ENCODE measurements at places on chromosomes 12 and 14. TPM values are rescaled to one million over a fixed set of nuclear protein-coding genes. Genes with fewer than 3 reads are reported as not detected.

DNA sequence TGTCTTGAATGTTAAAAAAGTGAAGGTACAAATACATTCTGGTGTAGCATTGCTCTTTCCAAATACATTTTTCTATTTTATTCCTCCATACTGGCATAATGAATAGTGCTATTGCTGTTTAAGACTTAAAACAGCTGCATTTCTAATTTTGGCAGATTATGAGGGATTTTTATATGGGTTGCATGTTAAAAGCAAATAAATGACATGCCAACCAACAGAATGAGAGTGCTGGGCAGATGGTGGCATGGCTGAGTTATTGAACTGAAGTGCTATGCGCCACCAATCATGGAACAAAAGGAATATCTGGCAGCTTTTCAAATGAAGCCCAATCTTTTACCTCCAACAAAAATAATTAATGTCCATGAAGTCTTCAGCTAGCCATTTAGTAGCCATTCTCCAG is 215.0 kb downstream of the PRKD1 start:
- no peak for DNase-seq

DNA sequence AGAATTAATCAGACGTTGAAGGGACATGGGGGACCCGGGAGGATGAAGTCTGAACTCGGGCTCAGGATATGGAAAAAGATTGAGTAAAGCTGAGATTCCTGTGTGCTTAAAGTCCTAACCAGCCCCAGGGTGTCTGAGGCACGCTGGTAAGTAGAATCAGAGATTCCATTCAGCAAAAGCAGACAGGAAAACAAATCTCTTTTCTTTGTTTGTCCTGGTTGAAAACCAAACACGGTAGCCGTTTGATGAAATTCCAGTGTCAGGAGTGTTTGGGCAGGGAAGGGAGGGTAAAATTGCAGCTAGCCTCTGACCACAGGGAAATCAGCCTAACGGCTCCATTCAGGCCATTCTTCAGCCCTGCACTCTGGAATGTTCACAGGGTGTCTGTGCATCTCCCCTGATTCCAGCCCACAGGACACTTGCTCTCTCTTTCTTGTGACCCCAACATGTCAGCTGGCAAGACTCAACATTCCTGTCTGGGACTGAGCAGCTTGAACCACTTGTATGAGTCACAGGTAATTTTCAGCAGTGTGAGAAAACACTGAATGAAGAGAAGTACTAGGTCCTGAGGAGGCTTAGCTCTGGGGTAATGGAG is 31.0 kb downstream of the NINJ2 start:
- DNase-seq = no peak

DNA sequence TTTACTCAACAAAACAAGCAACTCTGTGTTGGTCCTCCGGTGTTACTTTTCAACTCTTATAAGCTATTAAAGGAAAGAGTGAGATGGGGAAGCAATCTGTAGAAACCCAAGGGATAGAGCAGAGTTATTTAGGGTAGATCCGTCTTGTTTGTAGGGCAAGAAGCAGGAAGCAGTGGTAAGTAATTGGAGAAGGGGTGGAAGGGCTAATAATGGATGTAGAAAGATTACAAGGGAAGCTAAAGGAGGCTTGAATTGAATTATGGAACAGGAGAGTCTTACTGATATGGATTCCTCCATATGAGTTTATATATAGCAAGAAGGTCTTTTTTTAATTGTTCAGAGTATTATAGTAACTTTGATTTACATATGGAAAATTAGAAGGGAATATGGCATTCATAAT is 72.7 kb downstream of the MNAT1 start:
- no peak for DNase-seq

DNA sequence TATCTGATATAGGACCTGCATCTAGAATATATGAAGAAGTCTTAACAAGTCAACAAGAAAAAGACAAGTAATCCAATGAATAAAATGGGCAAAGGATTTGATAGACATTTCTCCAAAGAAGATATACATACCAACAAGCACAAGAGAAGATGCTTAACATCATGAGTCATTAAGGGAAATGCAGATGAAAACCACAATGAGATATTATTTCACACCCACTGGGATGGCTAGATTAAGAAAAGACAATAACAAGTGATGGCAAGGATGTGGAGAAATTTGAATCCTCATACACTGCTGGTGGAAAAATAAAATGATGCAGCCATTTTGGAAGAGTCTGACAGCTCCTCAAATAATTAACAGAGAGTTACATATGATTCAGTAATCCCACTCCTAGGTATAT is 502.6 kb downstream of the FUT8 start:
- no peak for DNase-seq

- peak; percentile 67 for DNase-seq
Measured at GRCh38 chr12:123120452-123121166, 30.3 kb downstream of the PITPNM2 start.

DNA sequence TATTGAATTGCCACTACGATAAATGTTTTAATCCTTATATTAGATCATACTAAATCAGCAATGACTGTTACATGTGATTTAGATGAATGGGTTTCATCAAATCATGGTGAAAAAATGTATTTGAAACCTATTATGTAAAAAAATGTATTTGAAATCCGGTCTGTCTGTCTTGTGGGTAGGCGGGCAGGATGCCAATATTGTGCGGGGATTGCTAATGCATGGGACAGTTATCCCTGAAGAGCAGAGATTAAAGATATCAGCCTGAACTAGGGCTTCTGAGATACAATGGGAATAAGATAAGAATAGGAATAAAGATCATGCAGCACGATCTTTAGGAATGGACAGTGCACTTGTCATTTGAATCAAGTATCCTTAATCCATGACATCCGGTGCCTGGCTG is 134.0 kb downstream of the PRKCH start:
- no peak for DNase-seq

DNA sequence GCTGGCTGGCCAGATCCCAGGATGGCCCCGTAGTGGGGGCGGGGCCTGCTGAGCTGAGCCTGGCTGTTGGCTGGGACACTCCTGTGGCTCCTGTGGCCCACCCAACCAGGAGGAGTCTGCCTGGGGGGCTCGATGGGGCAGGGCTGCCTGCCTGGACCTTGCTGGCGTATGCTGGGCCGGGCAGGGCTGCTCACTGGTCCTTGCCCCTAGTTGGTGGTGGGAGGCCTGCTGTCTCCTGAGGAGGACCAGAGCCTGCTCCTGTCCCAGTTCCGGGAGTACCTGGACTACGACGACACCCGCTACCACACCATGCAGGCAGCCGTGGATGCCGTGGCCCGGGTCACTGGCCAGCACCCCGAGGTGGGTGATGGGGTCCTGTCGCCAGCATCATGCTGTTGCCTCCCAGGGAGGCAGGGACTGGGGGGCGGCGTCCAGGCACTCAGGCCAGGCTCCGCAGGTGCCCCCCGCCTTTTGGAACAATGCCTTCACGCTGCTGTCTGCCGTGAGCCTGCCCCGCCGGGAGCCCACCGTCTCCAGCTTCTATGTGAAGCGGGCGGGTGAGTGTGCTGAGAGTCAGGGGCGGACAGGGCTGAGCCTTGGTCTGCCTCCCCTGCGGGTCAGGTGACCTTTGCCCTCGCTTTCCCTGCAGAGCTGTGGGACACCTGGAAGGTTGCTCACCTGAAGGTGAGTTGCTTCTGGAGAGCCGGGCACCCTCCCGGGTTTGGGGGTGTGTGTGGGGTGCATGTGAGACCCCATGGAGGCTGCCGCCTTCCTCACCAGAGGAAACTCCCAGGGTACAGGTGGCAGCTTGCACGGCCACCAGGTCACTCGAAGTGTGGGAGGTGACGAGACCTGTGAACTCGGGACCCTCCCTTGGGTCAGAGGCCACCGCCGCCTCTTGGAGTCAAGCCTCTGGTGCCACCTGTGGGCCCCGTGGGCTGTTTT is 3.4 kb downstream of the NOC4L start:
- DNase-seq = no peak

GRCh38 chr12:68487721-68488309 is 122.9 kb upstream of the RAP1B start:
- no peak for DNase-seq

GRCh38 chr14:52055167-52055566 is 13.7 kb downstream of the NID2 start:
- DNase-seq = no peak

GRCh38 chr12:114269153-114269552 is 136.8 kb downstream of the TBX5 start:
- DNase-seq = no peak

DNA sequence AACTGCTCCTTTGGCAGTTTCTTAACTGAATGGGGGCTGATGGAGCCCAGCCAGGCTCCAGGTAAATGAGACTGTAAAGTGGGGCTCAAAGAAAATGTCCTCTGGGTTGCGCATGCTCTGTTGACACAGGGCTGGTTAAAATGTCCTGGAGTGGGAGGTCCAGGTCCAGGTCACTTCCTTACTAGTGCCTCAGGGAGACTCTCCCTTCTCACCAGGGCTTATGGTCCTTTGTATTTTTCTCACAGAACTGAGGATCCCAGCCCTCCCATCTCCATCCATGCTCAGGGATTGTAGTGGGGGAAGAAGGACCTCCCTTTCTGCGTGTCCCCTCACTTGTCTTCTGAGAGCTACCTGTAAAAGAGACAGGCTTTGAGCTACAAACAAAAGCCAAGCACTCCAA is 77.5 kb downstream of the SSPN start:
- DNase-seq = no peak

- DNase-seq = no peak
Measured at GRCh38 chr14:68562911-68563250, 230.0 kb downstream of the ZFP36L1 start.

GRCh38 chr12:109734219-109735000 is 20.8 kb downstream of the FAM222A start:
- no peak for DNase-seq

DNA sequence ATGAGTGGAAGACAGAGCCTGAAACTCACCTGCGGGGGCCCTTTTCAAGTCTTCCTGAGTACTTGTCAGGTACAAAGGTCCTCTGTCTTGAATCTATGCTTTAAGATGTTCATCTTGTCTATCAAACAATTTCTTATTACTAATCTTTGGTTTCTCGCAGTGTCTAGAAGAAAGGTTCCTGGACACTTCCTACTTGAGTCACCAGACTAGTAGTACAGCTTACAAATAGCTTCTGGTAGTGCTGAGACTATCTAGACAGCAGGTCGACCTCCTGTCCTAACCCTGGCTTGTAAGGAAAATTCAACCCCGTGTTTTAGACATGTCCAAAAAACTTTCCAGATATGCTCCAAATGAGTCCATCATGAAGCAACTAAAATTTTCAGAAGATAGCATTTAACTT is 11.2 kb upstream of the ARID2 start:
- DNase-seq = no peak

GRCh38 chr12:79162147-79162772 is 297.7 kb downstream of the SYT1 start:
- DNase-seq = no peak

- DNase-seq = no peak
Measured at GRCh38 chr14:98724734-98725133, 547.3 kb downstream of the BCL11B start.

DNA sequence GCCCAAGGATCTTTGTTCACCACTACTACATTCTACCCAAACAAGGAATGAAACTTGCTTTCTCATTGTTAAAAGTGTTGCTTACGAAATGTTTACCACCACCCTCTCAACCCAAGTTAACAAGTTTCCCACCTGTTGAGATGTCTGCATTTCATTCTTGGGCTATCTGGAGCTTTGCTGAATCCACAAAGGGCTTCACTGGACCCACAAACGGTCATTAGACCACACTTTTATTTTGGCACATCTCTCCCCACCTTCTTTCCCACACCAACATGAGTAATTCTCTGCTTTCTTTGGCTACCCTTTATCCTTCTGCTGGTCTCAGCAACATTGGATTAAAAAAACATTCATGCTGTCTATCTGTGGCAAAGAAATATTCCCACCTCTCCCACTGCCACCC is 78.0 kb downstream of the TMEM260 start:
- no peak for DNase-seq

GRCh38 chr14:21068521-21069387 is 1.4 kb upstream of the ARHGEF40 start:
- DNase-seq = peak; percentile 64

- DNase-seq = no peak
Measured at GRCh38 chr12:59847127-59847526, 251.3 kb downstream of the SLC16A7 start.

DNA sequence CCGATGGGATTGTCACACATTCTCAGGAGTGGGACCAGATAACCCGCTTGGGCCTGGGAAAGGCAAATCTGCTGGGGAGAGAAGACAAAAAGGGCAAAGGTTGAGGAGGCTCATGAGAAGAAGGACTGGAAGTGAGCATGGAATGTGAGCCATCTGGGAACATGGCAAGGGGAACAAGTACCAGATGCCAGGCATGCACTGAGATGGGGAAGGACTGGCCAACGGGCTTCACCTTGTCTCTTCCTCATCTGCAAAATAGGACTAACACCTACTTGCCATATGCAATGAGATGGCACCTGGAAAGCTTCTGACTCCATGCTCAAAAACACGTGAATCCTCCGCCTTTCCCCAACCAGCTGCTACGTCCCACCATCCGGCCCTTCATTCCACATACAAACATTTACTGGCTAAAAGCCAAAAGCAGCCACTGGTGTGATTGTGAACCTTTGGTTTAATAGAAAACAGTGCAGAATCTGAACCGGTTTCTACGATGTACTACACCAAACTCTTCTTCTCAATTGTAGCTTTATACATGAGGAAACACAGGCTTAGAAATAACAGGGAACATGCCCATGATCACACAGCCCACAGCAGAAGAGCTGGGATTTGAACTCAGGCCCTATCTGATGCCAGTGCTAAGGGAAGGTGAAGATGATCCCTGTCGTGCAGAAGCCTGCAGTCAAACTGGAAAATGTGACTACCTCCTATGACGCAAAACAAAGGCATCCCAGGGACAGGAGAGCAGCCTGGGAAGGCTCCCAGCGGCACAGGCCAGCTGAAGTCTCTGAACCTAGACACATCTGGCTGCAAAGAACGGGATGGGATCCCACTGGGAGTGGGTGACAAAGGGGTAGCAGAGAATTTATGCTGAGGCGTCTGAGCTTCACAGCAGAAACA is 112.1 kb downstream of the TTC7B start:
- no peak for DNase-seq

The BEST3 gene
- total RNA-seq = not detected

The SLC2A13 gene
- 8.0 TPM for total RNA-seq

The NGB gene
- total RNA-seq = not detected

The DPF3 gene
- 12.2 TPM for total RNA-seq

The PLEKHG7 gene
- not detected for total RNA-seq

The GEMIN2 gene
- 26.3 TPM for total RNA-seq

The IRAK3 gene
- total RNA-seq = 0.52 TPM

The TMEM229B gene
- total RNA-seq = 5.1 TPM
